ENCODE measurements at places on chromosomes 3 and 15.
A peak's percentile ranks its signal among the peaks of the same experiment; 100 is the strongest.

- no peak for DNase-seq
These were observed 211.2 kb downstream of the WDR72 start for GRCh38 chr15:53548236-53548635.

GRCh38 chr15:77021803-77022381 is 27.0 kb downstream of the PSTPIP1 start:
- peak; percentile 34 for DNase-seq

- DNase-seq = no peak
These were observed 698 bp downstream of the MELTF start for GRCh38 chr3:197028728-197029510.

GRCh38 chr3:116870379-116870778 is 160.8 kb downstream of the TUSC7 start:
- DNase-seq = no peak

- DNase-seq = no peak
These were observed 141.2 kb downstream of the GMNC start for GRCh38 chr3:190721330-190721729.

GRCh38 chr3:18247139-18247695 is 177.9 kb downstream of the SATB1 start:
- no peak for DNase-seq

DNA sequence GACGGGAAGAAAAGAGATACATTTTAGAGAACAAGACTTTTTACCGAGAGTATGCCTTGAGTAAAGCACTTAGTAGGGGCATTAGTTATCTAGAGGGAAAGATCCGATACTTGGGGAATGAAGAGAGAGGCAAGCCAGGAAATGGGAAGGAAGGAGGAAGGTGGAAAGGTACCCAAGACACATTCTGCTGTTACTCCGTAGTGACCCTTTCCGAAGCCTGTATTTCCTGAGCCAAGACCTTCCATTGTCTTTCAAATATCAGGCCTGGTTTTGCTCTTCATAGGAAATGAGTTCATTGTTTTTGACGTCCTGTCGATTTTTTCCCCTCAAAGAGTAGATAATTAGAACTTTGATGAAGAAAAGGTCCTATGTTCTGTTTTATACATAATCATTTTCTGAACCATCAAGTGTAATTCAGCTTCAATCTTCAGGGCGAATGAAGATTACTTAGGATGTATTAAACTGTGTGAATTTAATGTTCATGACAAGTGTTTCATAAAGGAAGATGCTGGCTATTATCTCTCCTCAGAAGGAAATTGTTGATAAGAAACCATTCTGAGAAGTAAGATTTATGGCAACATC is 95.7 kb downstream of the PPM1L start:
- DNase-seq = no peak

- no peak for DNase-seq
These were observed 282.3 kb upstream of the TBC1D5 start for GRCh38 chr3:18024715-18025114.

DNA sequence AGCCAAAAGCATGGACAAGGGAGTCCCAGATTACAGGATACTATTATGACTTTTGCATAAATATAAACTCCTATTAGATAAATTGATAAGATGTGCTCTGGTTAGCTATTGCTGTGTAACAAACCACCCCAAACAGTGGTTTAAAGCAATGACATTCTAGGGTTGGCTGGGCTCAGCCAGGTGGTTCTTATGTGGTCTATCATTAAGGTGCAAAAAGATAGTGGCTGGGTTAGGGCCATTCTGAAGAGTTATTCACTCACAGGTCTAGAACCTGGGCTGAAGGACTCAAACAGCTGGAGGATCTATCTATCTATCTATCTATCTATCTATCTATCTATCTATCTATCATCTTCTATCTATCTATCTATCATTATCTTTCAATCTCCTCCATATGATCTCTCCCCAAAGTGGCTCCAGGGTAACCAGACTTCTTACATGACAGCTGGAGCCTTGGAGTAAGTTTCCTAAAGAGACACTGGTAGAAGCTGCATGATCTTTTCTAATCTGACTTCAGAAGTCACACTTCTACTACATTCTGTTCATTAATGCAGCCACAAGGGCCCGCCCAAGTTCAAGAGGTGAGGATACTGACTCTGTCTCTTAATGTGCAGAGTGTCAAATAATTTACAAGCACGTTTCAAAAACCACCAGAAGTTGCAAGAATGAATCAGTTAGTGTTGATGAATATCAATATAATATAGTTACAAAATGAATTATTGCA is 74.9 kb upstream of the XCR1 start:
- no peak for DNase-seq

- DNase-seq = no peak
These were observed 219.8 kb downstream of the CTNNB1 start for GRCh38 chr3:41418961-41419691.

- DNase-seq = no peak
These were observed 828 bp upstream of the ATOSA start for GRCh38 chr15:52680041-52680391.

GRCh38 chr3:164418414-164418813 is 659.9 kb downstream of the SI start:
- no peak for DNase-seq

GRCh38 chr3:117801912-117802239 is 1092.3 kb downstream of the TUSC7 start:
- no peak for DNase-seq

DNA sequence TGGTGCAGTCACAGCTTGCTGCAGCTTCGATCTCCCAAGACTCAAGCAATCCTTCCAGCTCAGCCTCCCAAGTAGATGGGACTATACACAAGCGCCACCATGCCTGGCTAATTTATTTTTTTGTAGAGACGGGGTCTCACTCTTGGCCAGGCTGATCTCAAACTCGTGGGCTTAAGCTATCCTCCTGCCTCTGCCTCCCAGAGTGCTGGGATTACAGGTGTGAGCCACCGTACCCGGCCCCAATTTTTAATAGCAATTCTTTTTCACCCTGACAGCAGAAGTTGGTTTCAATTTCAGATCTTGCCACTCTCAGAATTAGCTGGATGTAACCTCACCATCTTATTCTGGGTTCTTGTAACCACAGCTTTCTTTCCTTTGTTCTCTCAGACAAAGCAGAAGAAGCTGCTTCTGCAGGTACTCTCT is 64.8 kb downstream of the TRIM71 start:
- DNase-seq = no peak

- no peak for DNase-seq
These were observed 1.5 kb downstream of the NLGN1 start for GRCh38 chr3:173399044-173399443.

- DNase-seq = no peak
These were observed 276.7 kb downstream of the ADAMTSL3 start for GRCh38 chr15:83930392-83931212.

DNA sequence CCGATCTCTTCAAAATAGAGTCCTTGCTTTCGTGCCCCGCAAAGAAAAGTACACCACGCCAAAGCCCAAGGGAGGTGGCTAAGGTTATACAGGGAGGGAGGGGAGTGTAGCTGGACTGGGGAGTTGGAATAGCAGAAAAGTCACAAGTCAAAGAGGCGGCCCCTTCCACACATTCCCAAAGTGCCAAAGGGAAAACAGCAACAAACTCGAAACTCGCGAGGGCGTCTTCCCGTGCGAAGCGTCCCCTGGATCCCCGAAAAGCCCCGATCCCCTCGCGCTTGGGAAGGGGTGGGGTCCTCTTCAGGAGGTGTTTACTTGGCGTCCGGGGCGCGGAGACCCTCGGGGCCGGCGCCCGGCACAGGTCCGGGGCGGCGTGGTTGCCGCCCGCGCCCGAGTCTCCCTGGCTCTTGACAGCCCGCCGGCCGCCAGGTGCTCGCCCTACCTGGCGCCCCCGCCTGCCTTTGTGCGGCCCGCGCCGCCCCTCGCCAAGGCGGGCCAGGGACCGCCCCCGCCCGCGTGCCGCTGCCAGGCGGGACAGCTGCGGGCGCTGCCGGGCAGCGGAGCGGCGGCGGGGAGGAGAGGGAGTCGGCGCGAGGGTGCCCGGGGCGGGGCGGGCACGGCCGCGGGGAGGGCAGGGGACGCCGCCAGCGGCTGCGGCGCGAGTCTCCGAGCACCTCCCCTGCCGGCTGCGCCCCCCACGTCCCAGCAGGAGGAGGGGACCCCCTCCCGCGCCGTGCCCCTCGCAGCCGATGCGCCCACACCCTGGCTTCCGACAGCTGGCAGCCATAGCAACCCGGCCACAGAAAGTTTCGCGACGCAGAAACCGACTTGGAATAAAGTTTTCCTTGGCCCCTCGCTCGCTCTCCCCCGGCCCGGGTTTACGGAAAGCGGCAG is 966 bp downstream of the MYO1E start:
- DNase-seq = no peak

DNA sequence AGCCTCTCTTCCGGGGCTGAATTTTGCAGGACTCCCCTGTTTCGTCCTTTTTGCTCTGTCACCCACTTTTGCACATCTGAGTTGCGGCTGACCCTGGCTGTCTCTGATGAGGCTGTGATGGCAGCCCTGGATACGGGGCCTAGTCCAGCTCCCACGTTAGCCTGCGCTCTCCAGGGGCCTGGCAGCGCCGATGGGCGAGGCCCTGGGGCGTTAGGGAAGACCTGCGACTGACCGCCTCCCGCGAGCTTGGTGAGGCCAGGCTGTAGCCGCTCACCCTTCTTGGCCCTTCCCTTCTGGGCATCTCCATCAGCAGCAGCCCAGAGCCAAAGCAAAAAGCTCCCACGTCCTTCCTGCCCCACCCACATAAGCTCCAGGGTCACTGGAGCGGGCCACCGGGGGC is 85.2 kb downstream of the FBLN2 start:
- DNase-seq = no peak

DNA sequence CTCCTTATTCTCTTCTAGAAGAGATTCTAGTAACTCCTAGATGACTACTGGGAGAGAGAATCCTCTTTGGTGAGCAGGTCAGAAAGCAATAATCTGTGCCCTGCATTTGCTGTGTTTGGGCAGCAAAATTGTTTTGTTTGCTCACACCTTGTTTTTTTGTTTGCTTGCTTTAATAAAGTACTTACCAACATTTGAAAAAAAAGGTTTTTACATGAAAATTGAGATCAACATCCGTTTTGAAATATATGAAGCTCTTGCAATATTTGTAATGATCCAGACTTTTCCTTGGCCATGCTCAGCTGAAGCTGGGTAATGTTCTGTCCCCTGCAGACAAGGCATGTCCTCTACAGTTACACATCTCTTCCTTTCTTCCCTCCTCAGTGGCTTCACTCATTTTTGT is 62.2 kb downstream of the DIPK2A start:
- DNase-seq = no peak

- no peak for DNase-seq
These were observed 2.7 kb downstream of the MESP2 start for GRCh38 chr15:89778861-89779260.

- DNase-seq = no peak
These were observed 67.4 kb downstream of the ATP13A5 start for GRCh38 chr3:193310914-193311723.

DNA sequence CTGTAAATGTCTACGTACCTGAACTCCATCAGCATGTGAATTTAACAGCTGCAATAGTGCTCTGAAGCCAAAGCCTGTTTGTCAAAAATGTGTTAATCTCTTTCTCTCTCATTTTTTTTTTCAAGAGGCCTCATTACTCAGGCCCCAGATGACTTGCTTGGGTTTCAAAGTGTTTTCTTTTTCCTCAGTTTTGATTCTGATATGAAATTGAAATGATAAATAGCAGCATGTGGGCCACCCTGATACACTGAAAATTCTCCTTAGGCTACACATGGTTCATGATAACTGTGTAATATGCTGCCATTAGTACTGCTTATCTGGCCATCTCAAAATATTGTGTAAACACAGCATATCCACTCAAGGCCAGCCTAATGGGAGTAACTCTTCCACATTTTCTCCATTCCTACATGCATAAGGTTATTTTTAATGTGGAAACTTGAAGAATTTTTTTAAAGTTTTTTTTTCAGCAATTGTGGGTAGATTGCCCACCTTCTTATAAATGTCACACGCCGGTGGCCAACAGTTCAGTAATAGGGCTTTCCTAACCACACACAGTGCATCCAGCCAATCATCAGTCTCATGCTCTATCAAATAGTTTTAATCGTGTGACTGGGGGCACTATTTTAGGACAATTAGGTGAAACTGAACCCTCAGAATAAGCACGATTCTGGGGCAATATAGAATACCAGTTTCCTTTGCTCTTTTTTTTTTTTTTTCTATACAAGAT is 13.1 kb upstream of the DENND4A start:
- no peak for DNase-seq

DNA sequence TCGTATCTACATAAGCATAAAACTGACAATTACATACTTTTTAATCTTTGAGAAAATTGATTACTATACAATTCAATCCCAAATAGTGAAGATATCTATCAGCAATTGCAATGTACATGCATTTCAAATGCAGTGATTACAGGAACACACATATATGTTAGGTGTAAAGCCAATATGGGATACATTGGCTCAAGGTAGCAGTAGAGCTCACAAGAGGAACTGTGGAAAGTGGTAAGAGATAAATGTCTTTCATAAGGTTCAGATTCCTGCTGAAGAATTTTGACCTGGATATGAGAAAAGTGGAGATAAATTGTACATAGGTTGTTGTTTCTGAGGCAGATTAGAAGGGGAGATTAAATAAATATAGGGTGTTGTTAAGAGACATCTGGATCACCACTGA is 1280.5 kb downstream of the OTOL1 start:
- no peak for DNase-seq

DNA sequence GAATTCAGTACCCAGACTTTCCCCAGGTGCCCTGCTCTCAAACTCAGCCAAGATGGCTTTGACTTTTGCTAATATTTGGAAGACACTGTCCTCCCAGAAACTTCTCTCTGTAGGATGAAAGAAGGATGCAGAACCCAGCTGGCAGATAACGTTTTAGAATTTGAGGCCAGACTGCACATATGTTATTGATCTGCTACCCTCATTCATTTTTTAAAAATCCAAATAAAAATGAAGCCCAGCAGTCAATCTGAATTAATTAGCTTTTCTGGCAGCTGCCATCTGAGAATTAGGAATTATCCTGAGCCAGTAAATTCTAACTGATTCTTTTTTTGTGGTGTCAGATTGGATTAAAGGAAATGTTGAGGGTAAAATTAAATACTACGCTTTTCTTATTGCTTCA is 236.6 kb downstream of the PLCL2 start:
- DNase-seq = no peak

DNA sequence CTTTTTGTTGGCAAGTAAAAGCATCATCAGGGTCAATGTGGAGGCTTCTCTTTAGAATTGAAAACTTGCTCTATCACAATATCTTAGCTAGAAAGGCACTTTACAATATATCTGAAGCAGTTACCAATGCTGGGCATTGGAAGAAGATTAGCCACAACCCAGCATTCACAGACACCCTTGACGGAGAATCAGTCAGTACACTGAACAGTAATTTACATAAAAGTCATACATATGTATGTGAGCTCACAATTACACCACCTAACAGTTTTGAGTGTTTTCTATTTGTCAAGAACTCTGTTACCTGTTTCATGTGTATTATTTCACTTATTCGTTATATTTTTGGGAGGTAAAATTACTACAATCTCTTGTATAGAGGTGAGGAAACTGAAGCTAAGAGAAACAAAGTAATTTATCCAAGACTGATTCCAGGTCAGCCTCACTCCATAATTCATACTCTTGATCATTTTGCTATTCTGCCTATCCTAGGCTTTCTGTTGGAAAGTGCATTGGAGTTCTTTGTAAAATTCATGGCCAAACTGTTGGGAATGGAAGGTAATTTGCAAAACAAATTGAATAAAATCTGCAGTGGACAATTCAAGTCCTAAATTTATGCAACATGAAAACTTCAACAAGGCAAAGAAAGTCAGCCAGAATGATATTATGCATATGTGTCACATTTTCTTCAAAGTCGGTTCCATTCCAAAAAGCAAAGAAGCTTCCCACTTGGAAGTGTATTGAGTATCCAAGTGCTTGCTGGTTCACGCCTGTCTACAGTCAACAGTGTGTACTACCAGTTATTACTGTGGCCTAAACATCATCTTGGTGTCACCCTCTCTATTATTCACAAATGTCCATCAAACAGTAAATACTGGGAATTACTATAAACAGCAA is 223.7 kb upstream of the SEMA6D start:
- DNase-seq = no peak

Measured in bone marrow (tissue), 2 donors.